ENCODE measurements at places on chromosomes 12 and 14.

GRCh38 chr14:20680843-20681347 is 3.5 kb upstream of the RNASE4 start:
- no peak for DNase-seq

- DNase-seq = no peak
Observed at GRCh38 chr14:61174987-61175386, 106.2 kb downstream of the TMEM30B start.

- DNase-seq = no peak
Observed at GRCh38 chr12:107514887-107515445, 170.6 kb upstream of the PWP1 start.

GRCh38 chr12:91980389-91980821 is 165.2 kb downstream of the BTG1 start:
- no peak for DNase-seq

DNA sequence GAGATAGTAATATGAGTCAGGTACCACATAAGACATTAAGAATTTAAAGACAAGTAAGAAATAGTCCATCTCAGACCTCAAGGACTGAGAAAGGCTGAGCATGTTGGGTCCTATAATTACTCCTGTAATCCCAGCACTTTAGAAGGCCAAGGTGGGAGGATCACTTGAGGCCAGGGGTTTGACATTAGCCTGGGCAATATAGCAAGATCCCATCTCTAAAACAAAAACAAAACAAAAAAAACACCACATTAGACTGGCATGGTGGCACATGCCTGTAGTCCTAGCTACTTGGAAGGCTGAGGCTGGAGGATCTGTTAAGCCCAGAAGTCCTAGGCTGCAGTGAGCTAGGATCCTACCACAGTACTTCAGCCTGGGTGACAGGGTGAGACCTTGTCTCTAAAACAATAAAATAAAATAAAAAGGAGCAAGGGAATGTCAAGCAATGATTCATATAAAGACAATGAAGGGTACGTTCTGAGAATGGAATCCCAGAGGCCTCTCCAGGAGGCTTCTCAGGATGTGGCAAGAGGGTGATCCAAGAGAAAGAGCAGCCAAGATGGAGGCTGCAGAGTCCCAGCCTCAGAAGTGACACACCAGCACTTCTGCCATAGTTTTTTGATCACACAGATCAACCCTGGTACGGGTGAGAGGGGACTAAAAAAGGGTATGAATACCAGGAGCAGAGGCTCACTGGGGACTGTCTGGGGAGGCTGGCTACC is 206.4 kb downstream of the CRADD start:
- no peak for DNase-seq

GRCh38 chr14:101707068-101707842 is 54.3 kb upstream of the PPP2R5C start:
- peak; percentile 71 for DNase-seq

GRCh38 chr12:57610554-57611107 is 604 bp upstream of the ARHGEF25 start:
- no peak for DNase-seq

DNA sequence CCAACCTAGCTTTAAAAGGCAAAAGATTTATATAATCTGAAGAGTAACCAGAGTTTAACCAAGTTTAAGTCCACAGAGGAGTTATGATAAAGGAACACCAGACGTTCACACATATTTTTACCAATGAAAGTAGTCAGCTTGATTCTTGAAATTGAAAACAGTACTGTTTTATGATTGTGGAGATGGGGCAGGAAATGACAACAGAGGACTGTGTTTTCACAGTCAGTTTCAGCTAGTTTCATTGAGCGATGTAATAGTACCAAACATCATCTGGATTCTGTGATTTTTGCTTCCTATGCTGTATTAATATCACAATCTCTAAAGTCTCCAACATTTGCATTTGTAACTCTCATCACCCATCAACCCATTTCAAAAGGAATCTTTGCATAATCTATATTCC is 34.2 kb upstream of the SLC6A15 start:
- no peak for DNase-seq

GRCh38 chr14:63712123-63712522 is 15.7 kb downstream of the SGPP1 start:
- no peak for DNase-seq

DNA sequence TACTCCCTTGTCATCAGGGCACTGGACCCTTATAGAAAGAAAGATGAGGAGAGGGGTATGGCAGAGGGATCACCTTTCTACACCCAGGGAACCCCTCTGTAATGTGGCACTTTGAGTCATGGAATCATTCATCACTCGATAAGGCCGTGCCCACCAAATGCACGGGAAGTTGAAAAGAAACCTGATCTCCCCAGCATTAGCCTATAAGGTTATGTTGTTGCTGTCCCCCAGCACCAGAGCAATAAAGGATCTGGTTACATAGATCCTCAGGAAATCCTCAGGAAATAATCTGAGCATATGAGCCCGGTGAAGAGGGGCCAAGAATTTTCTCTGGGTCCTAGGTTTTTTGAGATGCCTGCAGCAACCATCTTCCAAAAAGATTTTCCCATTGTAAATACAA is 148.8 kb upstream of the CRY1 start:
- DNase-seq = peak; percentile 74

DNA sequence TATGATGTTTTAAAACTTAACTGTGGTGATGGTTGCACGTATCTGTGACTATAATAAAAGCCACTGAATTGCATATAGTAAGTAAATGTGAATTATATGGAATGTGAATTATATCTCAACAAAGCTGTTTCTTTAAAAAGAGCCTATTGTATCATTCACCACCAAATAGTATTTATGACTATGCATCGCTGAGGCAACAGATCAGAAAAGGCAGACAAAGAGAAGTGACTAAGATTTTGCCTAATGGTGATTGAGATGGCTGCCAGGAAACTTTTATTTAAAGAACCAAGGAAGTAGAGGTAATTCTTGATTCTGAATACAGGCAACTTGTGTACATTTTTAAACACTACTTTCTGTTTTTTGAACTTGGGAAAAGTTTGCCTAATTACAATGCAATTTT is 31.7 kb downstream of the DHRS7 start:
- no peak for DNase-seq

DNA sequence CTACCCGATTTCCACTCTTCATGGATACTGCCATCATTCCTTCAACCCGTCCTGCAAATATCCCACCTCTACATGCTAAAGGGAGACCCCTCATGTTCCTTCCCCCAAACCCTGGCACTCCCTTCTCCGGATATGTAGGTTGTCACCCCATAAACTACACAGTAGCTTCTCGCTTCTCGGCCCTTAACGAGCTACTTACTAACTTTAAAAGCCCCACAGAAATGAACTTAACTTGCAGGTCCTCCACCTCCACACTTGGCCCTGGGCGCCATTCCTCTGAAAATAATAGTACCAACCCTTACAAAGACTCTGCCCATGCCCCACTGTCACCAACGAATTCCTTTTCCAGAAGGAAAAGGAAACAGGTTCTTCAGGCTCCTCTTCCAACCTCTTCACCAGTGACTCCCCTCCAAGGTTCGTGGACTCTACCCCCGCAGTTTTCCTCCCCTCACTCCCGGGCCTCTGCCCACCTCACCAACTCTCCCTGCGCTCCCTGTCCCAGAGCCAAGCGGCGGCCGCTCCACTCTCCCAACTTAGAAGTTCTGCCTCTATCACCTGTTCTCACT is 1.2 kb downstream of the SPPL3 start:
- DNase-seq = no peak

DNA sequence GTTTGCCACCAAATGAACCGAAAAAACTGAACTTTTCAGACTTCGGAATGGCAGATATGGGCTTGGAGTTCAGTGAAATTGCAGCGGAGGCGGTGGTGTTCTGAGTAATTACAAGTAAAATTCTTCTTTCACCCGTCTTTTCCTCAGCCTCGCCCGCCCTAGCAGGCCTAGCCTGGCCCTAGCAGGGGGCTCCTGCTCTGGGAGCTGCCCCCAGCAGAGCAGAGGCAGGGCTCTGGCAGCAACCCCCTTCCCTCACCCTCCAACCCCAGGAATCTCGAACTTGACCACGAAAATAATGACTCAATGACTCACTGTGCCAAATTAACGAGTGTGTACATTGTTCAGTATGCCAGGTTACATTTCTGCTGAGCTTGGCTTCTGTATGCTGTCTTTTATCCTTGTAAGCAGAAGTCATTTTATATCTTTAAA is 1.1 kb downstream of the PAPLN start:
- DNase-seq = no peak

DNA sequence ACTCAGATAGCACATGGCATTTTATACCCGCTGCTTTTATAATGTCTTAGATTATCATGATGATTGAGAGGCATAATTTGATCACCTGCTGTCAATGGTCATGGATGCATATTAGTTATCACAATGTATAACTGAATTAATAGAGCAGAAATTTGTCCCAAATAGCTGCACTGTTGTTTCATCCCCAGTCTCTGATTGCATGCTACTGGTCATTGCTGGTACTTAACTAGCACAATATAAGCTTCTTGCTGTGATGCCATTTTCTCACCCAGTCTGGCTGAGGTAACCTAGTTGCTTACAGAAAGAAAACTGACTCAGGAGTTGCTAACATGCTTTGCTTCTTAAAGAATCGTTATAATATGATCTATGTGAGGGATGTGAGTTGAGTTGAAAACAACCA is 76.8 kb upstream of the PLEKHA5 start:
- DNase-seq = no peak

DNA sequence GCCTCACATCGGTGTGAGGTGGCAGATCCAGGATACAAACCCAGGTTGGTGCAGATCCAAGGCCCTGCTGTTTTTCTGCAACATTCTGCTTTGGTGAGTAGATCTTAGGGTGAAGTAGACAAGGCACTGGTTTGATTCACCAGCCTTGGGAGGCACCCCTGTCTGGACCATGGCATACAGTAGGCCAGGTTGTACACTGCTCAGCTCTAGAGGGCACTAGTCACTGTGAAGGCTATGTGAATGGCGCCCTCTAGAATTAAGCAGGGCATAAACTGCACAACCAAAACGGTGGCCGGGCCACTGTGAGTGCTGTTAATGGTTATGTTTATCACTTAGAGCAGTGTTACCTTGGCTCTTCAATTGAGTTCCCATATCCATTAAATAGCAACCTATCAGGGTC is 280.6 kb upstream of the PWP1 start:
- DNase-seq = no peak

DNA sequence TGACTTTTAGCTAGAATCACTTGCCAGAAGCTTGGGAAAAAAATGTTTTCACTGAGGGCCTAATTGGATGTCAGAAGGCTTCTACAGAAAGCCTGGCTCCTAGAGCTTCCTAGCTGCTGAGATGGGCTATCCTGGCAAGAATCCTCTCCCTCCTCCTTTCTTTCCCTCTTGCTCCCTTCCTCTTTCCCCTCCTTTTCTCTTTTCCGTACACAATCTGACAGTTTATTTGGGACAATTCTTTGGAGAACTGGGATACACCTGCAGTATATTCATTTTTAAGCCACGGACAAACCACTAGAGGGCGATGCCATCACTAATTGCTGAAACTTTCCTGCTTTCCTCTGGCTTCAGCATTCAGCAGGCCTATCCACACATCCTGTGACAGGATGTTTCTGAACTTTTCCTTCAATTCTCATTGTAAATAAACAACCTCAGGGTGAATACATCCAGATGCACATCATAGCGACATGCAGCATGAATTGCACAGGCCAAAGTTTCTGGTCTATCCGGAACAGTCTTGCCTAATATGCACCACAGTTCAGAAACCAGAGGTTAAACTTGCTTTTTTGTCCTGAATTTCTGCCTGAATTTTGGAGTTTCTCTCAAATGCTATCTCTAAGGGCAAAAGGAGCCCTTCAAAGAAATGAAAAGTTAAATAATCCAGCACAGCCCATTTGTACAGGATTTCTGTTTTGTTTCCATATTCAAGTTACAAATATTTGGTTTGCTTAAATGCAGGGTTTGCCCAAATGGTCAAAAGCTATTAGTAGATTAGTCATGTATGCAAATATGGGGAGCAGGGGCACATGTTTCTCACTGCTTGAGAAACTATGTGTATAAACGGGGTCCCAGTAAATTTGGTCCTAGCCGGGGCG is 142.8 kb downstream of the PAWR start:
- DNase-seq = peak; percentile 16

DNA sequence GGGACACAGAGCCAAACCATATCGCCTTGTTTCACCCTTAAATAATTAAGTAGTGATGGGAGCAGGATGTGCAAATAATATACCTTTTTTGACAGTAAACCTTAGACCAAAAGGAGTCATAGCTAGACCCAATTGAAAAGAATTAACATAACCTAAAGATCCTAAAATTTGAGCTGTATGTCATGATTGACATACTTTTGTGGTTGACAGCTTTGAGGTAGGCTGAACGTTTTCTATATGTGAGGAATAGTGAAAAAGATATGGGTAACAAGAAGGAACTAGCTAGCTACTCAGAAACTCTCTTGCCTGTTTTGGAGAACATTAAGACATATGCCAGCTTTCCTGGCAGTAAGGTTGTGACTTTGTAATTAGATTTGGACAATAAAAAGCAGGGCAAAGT is 320.6 kb downstream of the KCNC2 start:
- no peak for DNase-seq

- DNase-seq = no peak
Observed at GRCh38 chr12:52313926-52314325, 7.3 kb downstream of the KRT83 start.

DNA sequence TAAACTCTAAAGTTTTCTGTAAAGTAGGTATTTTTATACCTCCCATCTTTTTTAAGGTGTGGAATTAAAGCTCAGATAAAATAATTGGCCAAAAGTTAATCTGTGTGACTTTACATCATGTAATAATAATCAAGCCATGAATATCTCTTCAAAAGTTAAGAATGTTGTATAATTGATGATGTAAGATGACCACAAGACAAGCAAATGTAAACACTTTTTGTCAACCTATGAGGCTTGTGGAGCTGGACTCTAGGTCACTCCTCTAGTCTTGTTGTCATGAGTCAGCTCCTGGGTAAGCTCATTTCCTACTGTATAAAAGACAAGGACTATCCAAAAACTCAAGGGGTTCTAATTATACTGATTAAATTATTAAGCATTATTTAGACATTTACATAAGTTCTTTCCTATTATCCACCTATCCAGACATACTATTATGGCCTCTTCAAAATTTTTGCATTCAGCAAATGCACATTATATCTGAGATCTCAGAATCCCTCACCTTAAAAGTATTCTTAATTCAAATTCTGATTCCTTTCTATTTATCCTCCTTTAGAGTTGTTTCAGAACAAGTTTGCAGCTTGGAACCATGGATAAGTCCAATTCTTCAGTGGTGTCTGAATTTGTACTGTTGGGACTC is at the start of gene OR4K5:
Gene OR4K5, plus strand, starts transcription at position 587 of the 637 bp plus-strand sequence. Its CDS starts 0 bp downstream, at position 587.
- DNase-seq = no peak

DNA sequence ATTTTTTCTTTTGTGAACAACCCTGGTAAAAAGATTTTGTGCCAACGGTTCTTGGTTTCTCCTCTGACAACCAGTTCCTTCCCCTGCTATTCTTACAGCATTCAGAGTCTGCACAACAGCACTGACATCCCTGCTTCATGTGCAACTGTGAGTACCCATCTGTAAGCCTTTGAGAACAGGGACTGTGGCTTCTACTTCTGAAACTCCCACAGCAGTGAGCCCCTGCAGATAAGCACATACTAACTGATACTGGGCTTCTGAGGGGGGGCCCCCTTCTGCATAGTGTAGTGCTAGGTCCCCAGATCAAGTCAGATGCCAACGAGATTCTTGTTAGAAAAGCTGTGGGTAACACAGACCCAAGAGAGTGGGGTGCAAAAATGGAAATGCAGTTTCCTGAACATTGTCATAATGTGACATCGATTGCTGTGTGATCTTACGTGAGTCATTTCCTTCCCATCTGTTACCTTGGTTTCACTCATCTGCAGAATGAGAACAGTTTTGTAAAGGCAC is 11.1 kb upstream of the NINJ2 start:
- DNase-seq = no peak

Data from NCI-H2171 (cell line).